Activated naive CD4-positive, alpha-beta T cell (primary cell): ENCODE measurements at places on chromosomes 1 and 21.

GRCh38 chr1:67831850-67832513 lies 1.3 kb downstream of the GNG12 start:
- DNase-seq, result no peak

DNA sequence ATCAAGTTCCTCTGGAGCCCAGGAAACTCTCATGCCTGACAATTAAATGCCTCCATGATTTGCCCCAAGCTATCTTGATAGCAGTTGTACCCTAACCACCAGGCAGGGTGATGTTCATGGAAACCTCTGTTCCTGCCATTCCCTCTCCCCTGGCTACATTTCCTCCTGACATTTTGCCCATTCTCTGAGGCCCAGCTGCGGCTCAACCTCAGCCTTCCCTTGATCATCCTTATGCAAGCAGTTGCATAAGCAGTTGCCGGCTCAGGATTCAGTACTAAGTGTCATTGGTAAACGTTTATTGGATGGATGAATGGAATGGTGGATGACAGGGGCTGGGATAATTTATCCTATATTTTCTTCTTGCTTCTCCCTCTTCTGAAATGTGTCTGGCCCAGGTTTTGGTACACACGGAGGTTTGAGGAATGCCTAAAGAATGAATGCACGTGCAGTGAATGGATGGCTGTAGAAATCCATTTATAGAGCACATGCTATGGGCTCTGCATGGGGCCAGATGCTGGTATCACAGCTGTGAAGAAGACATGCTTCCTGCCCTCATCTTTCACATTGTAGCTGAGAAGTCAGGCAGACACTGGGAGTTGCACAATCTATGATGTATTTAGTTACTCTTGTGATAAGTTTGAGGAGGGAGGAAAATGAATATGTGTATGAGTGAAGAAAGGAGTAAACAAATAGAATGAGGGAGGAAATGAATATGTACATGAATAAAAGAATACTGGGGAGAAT lies 261.8 kb downstream of the FOXD2 start:
- DNase-seq, result no peak

DNA sequence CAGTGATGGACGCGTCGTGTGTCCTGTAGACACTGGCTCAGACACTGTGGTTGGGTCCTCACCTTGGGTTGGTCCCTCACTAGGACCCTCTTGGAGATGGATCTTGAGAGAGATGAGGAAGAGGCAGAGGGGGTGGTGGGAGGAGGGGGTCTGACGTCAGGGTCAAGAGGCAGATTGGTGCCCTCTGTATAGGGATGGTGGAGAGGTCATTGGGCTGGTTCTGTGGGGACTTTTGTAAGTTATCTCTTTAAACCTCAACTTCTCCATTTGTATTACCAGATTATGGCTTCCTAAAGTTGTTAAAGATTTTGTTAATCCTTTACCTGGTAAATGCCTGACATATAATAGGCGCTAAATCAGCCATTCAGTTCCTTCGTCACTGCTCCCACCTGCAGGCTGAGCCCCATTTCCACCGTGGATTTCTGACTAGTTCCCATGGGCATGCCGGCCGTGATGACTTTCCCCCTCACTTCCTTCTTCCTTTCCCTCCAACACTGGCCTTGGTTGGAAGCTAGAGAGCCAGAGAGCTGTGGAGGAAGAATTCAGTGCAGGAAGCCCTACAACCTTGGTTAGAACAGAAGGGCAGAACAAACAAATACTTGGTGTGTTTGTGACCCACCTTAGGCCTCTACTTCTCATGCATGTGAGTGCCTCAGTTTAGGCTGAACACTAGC lies 8.6 kb downstream of the H6PD start:
- no peak for DNase-seq

GRCh38 chr1:202181586-202181985 lies 12.0 kb upstream of the LGR6 start:
- DNase-seq, result no peak

GRCh38 chr21:20527731-20528460 lies 470.3 kb upstream of the NCAM2 start:
- no peak for DNase-seq

DNA sequence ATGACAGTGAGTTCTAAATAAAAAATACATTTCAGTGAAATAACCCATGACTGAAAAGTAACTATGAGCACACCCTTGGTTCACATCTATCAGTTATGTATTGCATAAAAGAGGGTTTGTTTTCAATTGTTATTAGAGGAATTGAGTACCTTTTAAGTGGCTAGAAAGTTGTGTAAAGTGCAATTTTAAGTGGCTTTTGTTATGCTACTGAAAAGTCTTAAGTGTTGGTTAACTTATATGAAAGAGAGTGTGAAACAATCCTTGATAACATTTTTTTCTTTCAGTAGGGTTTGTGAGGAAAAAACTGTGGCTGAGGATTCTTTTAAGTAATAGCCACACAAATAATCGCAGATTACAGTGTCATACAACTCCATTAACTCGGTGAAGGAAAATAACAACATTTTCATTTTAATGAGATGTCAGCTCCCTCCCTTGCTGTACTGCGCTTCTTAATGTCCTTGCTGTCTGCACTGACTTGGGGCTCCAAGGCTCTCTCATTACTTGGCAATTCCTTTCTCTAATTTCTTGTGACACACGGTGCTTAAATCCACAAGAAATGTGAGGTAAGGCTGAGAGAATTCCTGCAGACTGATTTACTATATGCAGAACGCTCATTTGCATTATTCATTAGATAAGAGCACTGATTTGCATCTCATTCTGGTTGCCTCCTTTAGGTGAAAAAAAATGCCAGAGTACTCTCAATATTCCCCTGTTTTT lies 40.6 kb downstream of the NTNG1 start:
- DNase-seq, result no peak

GRCh38 chr1:12056331-12056841 lies 6.7 kb upstream of the TNFRSF8 start:
- DNase-seq, result no peak

DNA sequence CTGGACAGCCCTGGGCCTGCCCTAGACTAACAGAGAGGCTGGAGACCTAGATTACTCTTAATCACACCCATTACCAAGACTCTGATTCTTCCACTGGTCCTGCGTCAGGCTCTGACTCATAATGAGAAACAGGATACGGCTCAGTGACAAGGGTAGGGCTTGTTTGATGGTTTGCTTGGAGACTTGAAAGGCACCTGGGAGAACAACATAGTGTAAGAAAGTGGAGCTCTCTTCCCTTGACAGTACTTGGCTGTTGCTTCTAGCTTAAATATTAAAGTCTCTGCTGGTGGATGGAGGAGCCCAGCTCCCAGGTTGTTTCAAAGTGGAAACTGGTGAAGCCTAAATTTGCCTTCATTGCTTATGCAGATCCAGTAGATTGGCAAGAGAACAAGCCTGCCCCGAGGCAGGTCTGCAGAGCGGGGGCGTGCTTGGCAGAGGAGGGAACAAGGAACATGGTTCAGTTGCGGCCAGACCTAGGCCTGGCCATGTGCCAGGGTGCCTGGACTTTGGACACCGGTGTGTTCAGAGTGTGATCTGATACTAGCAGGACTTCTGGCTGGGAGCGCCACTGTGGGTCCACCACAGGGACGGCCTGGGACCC lies 480.6 kb downstream of the CAMTA1 start:
- no peak for DNase-seq

DNA sequence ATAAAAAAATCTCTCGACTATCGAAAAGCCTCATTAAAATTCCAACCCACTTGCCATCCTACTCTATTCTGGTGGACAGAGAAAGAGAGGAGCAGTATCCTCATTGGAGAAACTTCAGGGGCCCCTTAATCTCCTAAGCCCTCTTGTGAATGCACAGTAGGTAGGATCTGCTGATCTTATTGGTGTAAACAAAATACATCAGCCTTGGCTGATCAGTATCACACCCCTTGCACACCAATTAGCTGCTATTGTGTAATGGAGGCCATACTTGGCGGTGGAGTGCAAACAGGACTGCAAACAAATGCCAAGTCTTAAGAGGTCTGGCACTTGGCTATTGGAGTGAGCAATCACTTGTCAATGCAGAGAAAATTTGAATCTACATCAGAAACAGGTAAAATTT lies 15.7 kb downstream of the VCAM1 start:
- DNase-seq, result no peak

GRCh38 chr1:228335406-228336307 lies 71.0 kb downstream of the TRIM11 start:
- DNase-seq, result no peak

- DNase-seq, result no peak
Measured at GRCh38 chr1:101205457-101205856, 31.4 kb upstream of the S1PR1 start.

- no peak for DNase-seq
Measured at GRCh38 chr1:230787471-230787870, 40.3 kb downstream of the CAPN9 start.

DNA sequence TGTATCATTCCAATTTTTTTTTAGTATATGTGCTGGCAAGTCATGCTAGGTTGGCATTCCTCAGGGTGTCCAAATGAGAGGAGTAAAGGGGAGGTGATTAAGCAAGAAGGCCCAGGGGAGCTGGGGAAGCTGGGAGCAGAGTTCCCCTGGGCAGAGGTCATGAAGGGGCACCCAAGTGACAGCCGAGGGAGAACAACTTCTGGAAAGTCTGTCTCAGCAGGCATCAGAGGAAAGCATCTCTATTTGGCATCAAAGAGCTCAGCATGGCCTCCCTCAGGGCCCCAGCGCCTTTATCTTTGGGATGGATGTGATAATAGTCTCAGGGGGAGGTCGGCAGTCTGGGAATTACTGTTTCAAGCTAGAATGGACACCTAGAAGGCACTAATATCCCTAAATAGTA lies 5.0 kb upstream of the ENO1 start:
- DNase-seq, result no peak

DNA sequence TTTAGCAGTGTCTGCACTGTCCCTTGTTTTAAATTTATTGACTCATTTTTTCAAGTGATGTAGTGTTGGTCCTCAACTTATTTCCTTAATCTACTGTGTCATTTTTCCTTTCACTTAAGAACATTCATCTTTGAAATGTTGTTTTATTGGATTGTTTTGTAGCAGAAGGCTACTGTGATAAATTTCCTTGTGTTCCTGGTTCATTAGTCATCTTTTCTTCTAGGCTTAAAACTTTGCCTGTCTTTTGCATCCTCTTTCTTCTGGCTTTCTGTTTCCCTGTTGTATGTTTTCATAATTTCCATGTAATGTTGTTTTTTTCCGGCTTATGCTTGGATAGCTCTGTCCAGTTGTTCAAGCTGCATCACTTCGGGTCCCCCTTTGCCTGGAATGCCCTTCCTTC lies 61.9 kb downstream of the UBE2T start:
- no peak for DNase-seq
